ENCODE measurements at places on chromosomes 16 and 17. TPM values are rescaled to one million over a fixed set of nuclear protein-coding genes. Genes with fewer than 3 reads are reported as not detected.

DNA sequence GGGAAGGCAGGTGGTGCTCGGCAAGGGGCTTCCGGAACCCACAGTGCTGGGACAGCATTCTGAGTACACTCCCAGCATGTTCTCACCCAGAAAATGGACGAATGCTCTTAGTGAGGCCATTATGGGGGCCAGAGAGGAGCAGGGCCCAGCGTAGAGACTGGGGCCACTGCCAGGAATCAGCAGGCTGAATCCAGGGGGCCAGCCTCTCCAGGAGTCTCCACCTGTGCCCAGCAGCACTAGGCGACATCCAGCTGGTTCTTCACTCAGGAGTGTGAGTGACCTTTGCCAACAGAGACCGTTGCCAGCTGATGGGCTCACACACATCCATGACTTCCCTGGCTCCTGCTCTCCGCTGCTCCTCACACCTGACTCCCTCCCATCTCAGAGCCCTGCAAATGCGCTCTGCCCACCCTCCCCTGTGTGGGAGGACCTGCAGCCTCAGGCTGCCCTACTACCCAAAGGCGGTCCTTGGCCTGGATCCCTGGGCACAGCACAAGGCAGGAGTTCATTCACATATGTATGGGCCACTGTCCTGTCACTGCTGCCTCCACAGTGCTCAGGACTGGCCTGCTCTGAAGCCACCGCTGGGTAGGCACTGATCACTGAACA lies 5.1 kb downstream of the RHBDF1 start:
- no peak for DNase-seq

- DNase-seq = peak; percentile 82
These were observed 57.1 kb upstream of the WSB1 start for GRCh38 chr17:27236717-27237315.

GRCh38 chr17:44223541-44224071 lies 4.1 kb upstream of the UBTF start:
- DNase-seq = no peak

- no peak for DNase-seq
These were observed 2.7 kb downstream of the GDPD3 start for GRCh38 chr16:30110661-30111060.

DNA sequence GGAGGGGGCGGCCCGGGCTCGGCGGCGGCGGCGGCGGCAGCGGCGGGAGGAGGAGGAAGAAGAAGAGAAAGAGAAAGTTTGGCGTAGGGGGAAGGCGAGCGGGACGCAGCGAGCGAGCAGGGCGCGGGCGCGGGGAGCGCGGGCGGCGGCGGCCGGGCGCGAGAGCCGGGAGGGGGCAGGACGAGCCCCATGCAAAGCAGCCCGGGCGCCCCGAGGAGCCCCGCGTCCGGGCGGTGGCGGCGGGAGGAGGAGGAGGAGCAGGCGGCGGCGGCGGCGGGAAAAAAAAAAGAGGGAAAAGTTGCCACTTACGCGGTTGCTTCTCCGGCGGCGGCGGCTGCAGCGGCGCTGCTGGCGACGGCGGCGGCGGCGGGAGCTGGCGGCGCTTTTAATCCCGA lies 10.3 kb upstream of the ZFHX3 start:
- peak; percentile 31 for DNase-seq

CHTF18 gene
- total RNA-seq = 102 TPM

SHPK gene
- total RNA-seq = 12.4 TPM
